ENCODE measurements at places on chromosomes 1 and 21.

- DNase-seq, result no peak
These were observed 16.6 kb downstream of the ATP1A4 start for GRCh38 chr1:160168016-160168415.

GRCh38 chr1:71783071-71783470, 499.3 kb downstream of the NEGR1 start:
- DNase-seq, result no peak

DNA sequence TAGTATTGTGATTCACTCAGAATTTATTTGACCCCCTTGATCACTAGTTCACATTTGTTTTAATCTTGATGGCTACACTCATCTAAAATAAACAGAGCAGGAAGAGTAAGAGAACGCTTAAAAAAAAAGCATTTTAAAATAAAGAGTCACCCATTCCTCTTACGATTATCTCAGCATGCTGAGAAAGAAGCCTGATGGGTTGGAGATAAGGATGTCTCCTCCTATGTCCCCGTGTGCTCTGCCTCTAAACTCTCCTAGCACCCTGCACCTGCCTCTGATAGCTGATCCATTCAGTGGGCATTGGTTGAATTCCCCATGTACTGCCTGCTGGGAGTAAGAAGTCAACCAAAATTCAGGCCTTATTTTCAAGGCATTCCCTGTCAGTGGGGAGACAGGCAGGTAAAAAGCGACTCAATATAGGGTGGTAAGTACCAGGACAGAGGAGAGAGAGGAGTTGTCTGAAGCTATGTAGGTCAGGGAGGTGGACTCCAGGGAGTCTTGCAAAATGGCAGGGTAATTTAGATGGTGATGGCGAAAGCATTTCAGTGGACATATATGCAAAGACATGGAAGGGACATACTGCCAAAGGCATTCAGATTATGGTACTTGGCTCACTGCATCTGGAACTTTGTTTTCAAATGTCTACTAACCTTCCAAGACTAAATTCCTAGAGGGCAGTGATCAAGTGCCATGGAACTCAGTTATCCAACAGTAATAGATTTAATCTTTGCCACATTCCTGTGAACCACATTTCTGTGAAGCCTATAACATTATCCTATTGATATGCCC, 18.4 kb downstream of the ELAVL4 start:
- no peak for DNase-seq

DNA sequence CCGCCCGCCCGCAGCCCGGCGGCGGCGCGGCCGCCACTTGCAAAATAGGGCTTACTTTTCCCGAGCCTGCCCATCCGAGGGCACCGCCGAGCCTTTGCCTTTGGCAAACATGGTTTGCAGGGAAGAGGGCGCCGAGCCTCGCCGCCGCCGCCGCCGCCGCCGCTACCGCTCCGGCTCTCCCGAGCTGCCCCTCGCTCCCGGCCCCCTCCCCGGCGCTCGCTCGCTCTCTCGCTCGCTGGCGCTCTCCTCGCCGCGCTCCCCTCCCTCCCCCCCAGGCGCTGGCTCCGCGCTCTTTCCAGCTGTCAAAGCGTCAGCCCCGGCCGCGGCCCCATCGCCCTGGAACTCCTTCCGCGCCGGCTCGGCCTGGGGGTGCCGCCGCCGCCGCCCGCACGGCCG, 298 bp downstream of the SSBP3 start:
- DNase-seq, result no peak

DNA sequence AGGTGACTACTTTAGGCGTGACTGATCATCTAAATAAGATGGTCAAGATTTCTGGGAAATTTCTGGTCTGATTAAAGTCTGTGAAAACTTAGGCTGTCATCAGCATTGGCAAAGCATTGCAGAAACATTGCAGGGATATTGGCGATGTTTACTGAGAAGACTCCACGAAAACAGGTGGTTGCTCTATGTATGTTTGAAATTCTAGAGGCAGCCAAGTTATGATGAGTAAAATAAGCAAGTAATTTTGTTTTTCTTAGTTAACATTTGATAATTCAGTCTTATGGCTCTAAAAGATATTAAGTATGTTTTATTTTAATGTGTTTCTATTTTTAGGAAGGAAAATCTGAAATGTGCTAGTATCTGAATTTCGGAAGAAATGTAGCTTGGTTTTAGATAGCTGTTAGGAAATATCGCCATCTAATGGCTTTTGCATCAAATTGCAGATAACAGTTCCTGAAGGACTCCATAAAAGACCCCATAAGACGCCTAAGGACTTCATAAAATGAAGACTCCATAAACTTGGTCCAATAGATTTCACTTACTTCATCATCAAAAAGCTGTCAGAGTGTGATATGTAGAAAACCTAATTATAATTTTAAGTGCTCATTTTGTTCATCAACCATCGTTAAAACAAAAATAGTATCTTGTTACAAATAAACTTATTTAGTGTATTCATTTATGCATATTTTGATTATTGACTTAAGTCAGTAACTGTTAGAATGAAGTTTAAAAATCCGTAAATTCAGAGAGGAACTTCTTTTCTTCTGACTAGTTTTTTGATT, 344.6 kb downstream of the RYR2 start:
- DNase-seq, result peak; percentile 17

DNA sequence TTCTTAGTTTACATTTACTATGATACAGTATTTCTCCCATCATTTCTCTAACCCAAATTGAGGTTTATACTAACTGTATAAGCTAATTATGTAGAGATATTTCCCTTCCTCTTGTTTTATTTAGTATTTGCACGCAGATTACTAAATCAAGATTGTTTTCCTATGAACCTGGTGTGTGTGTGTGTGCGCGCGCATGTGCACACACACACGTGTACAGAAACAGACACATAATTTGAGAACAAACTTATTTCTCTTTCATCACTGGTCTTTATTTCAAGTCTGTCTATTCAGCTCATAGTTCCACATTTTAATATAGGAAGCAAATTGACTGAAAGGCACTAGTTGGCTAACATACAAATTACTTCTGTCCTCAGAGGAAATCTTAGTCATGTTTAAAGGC, 19.7 kb upstream of the COL24A1 start:
- DNase-seq, result no peak

- DNase-seq, result no peak
These were observed 156.9 kb upstream of the GJB5 start for GRCh38 chr1:34597877-34598514.

GRCh38 chr1:64623750-64624191, 121.1 kb upstream of the RAVER2 start:
- peak; percentile 0 for DNase-seq

DNA sequence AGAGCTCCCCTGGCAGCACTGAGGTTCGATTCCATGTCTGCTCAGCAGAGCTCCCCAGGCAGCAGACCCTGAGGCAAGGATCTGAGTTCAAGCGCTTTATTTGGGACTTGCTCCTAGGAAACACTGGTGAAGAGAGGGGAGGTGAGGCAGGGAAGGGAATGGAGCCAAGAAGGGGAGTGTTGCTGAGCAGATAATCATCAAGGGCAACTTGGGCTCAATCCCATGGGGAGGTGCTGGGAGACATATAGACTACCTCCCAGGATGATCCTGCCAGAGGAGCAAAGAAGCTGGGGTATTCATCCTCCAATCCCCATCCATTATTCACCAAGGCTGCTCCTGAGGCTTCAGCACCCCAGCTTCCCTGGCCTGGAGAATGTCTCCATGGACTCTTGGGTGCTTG, 47.0 kb downstream of the GRIK3 start:
- DNase-seq, result no peak

GRCh38 chr1:223304931-223305330, 59.0 kb downstream of the SUSD4 start:
- no peak for DNase-seq

DNA sequence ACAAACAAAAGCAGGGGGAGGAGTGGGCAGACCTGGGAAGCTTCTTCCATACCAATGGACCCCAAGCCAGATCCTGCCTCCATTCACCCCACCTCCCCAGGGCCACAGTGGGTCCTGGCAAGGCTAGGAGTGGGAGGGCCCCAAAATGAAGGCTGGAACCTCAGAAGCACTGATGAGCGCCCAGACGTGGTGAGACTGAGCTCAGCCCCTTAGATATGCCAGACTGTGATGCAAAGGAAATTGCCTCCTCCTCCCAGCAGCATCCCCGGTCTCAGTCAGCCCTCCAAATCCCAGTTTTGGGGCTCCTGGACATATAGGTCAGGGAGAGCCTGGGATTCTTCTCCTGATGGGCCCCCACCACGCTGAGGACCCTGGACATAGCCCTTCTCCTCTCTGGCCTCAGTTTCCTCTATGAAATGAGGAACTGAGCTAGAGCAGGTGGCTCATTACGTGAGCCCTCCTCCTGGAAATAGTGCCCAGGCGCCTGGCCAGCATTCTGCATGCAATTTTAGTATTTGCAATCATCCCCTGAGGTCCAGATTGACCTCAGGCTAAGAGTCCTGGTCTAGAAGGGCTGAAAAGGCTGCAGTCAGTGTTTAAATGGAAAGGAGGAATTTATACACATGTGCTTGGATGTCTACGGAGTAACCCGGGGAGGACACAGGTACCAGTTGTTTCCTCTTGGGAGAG, 33.5 kb downstream of the RHBG start:
- no peak for DNase-seq

GRCh38 chr1:232684371-232685105, 54.6 kb upstream of the SIPA1L2 start:
- peak; percentile 13 for DNase-seq

GRCh38 chr1:238485912-238486209, 595.1 kb upstream of the ZP4 start:
- no peak for DNase-seq

GRCh38 chr1:15417059-15417934, 7.6 kb downstream of the EFHD2 start:
- no peak for DNase-seq

- DNase-seq, result no peak
These were observed 5.3 kb downstream of the GALNT2 start for GRCh38 chr1:230072296-230072695.

DNA sequence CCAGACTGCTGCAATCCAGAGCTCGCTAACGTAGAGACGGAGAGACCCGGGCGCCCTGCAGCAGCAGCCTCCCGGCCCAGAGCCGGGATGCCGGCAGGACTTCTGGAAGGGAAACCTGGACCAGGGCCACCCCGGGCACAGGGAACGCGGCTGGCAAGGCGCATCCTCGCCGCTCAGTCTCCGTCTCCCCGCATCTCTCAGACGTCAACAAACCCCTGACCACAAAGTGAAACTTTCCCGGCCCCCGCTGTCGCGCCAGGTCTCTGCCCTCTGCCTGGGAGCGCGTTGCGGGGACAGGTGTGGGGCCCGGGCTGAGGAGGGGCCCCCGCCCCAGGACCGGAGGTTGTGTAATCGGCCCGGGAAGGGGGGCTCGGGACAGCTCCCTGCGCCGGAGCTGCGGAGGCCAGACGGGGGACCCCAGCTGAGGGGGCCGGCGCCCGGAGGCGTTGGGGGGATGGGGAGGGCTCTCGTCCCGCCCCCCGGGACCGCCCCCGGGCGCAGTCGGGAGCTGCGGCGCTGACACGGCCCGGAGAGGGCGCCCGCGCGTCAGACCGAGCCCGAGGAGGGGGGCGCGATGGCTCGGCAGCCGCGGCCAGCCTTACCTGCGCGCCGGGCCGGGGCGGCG, 116.6 kb upstream of the HIVEP3 start:
- DNase-seq, result peak; percentile 17

DNA sequence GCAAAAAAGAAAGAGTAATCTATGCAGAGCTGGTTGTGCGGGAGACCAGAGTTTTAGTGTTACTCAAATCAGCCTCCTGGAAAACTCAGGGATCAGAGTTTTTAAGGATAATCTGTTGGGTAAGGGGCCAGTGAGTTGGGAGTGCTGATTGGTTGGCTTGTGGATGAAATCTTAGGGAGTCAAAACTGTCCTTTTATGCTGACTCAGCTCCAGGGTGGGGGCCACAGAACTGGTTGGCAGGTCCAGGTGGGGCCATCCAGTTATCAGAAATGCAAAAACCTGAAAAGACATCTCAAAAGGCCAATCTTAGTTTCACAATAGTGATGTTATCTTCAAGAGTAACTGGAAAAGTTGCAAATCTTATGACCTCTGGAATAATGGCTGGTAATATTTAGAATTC, 3.3 kb downstream of the EXTL2 start:
- DNase-seq, result no peak

- no peak for DNase-seq
These were observed 179.5 kb downstream of the GALNT2 start for GRCh38 chr1:230246551-230246950.

DNA sequence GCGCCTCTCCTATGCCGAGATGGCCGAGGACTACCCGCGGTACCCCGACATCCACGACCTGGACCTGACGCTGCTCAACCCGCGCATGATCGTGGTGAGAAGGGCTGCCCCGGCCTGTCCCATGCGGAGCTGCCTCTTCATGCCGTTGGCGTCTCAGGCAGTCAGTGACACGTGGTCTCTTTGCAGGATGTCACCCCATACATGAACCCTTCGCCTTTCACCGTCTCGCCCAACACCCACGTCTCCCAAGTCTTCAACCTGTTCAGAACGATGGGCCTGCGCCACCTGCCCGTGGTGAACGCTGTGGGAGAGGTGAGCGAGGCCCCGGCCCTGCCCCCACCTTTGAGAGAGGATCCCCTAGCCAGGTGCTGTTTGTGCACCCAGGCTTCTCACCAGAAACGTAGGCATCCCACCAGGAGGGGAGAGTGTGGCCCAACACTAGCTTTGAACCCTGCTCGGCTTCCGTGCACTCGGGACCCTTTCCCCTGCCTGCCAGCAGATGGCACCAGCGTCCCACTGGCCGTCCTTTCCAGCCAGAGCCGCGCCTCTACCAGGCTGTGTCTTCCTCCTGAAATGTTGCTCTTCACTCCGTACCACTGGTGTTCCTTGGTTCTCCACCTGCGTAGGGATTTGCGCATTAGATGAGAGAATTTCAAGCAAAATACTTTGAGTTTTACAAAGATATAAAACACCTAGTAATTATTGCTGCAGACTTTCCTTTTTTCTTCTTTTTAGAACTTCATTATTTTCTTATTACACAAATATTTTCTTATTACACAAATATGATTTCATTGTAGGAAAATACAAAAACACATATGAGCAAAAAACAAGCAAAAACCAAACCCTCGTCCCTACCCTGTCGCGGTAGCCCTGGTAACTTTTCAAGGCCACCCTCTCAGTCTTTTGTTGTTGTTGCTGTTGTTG, 9.0 kb downstream of the NPPA start:
- DNase-seq, result peak; percentile 18

DNA sequence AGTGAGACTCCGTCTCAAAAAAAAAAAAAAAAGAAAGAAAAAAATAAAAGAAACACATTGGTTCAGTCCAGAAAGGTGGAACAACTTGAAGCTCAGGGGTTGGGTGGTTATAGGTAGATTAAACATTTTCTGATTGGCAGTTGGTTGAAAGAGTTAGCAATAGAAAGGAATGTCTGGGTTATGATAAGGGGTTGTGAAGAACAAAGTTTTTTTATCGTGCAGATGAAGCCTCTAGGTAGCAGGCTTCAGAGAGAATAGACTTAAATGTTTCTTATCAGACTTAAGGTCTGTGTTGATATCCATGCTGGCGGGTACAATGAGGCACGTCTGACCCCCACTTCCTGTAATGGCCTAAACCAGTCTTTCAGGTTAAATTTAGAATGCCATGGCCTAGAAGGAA, 45.0 kb upstream of the PDE9A start:
- no peak for DNase-seq

All from smooth muscle cell of the brain vasculature (primary cell).